GM23248 (cell line): ENCODE measurements at places on chromosomes 3 and 15. TPM values are rescaled to one million over a fixed set of nuclear protein-coding genes. Genes with fewer than 3 reads are reported as not detected.

IQCF2 gene
- not detected in 2 replicates for polyA plus RNA-seq

DNA sequence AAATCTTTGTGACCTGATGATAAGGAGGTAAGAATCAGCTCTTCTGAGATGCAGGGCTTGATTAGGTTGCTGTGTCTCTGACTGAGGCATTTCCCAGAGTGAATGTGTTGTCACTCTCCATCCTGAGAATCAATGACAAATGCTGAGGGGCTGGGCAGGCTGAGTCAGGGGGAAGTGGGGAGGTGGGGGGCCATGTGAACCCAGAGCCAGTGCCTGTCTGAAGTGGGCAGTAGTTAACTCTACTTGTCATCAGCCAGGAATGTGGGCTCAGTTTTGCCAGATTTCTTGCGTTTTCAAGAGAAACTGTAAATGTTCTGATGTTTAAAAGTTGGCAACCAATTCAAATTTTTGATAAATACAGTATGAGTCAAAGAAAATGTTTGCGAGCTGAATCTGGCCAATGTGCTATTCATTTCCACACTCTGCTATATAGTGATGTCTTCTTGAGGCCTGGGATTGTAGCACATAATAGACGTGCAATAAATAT is 3.1 kb upstream of the BNC1 start:
- H3K27ac ChIP-seq, result peak overlapping the region; percentile 84
- peaks cover 65% of the 10 kb centered on the region for H3K4me1 ChIP-seq
- no peaks in the 10 kb centered on the region for H3K36me3 ChIP-seq
- peak; percentile 95 for DNase-seq

DNA sequence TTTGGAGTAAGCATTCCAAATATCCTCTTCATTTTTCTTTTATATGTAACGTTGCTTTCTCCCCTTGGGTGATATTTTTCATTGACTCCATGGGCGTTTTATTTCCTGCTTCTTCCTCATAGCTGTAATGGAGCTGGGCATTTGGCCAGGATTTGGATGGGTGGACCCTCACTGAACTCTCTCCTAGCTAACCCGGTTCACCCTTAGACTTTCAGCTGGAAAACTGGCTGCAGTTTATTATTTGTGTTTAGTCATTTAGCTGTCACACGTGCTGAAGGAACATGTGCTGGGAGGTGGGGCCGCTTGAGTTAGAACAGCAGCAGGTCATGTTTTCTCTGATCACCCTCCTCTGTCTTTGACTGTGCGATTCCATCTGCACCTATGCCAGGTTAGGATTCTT is 407.6 kb downstream of the ZIC1 start:
- no peak overlapping the region for H3K27ac ChIP-seq
- peaks cover 13% of the 10 kb centered on the region for H3K4me1 ChIP-seq
- H3K36me3 ChIP-seq, result no peaks in the 10 kb centered on the region
- no peaks in the 10 kb centered on the region for H3K27me3 ChIP-seq

DNA sequence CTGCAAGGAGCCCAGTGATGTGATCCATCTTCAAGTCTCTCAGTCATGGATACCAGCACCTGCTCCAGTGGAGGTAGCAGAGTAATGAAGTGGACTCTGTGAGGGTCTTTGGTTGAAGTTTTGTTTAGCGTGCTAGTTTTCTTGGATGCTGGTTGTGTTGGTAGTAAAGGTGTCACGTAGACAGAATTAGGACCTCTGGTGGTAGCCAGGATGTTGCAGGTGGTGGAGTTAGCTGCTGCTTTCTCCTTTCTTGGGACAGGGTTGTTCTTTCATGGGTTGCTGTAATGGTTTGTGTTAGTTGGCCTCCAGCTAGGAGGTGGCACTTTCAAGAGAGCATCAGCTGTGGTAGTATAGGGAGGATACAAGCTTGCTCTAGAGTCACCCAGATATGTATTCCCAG is 125.2 kb downstream of the ANXA2 start:
- no peak overlapping the region for H3K4me3 ChIP-seq
- no peak for DNase-seq
- H3K27ac ChIP-seq, result no peak overlapping the region
- H3K27me3 ChIP-seq, result peaks cover 24% of the 10 kb centered on the region; the same call in 1 of the 2 replicates
- H3K4me1 ChIP-seq, result no peaks in the 10 kb centered on the region

- peaks cover 17% of the 10 kb centered on the region; the same call in 1 of the 2 replicates for H3K4me1 ChIP-seq
- H3K27ac ChIP-seq, result no peak overlapping the region
- peak; percentile 54 for DNase-seq
- no peaks in the 10 kb centered on the region for H3K27me3 ChIP-seq
These were observed 1.5 kb upstream of the P2RY12 start for GRCh38 chr3:151386056-151386455.

PP2D1 gene
- polyA plus RNA-seq, result 0.16 TPM in 1 of 2 replicates, not detected in the other

DNA sequence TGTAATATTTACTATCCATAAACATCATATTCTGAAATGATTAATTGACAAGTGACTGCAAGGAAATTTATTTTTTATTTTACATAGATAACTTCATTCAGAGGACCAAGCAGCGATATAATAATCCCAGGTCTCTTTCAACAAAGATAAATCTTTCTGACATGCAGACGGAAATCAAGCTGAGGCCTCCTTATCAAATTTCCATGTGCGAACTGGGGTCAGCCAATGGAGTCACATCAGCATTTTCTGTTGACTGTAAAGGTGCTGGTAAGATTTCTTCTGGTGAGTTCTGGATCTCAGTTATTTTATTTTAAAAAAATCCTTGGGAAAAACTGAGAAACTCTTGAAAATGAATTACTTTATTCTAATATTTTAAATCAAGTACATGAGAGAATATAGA is 23.3 kb downstream of the SEC22A start:
- H3K36me3 ChIP-seq, result peaks cover 8% of the 10 kb centered on the region
- no peak for DNase-seq
- H3K27ac ChIP-seq, result no peak overlapping the region
- H3K27me3 ChIP-seq, result no peaks in the 10 kb centered on the region

DNA sequence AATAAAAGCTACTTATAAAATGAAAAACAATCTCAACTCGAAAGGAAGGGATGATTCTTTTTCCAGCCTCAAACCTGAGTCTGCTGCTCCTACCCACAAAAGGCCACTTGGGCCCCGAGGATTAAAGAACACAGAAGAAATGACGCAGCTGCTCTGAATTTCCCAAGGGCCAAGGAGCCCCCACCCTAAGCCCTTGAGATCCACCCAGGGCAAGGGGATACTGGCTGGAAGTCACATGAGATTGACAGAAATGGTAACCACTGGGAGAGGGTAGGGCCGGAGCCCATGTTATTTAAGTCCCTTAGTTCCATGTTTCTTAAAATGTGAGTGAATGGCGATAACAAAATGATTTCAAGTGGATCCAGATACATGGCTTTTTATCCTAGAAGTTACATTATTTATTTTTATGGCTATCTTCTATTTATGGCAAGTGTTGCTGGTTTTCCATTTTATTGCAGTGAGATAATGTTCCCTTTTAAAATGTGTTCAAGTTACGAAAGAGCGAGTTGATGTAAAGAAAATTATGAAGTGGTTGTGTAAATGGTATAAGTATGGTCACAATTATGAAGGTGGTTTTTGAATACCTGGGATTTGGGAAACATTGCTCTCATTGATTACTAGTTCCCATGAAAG is 16.8 kb downstream of the IGDCC4 start:
- H3K4me1 ChIP-seq, result peaks cover 15% of the 10 kb centered on the region
- H3K27ac ChIP-seq, result no peak overlapping the region
- no peaks in the 10 kb centered on the region for H3K27me3 ChIP-seq
- no peaks in the 10 kb centered on the region for H3K36me3 ChIP-seq
- H3K4me3 ChIP-seq, result no peak overlapping the region

DNA sequence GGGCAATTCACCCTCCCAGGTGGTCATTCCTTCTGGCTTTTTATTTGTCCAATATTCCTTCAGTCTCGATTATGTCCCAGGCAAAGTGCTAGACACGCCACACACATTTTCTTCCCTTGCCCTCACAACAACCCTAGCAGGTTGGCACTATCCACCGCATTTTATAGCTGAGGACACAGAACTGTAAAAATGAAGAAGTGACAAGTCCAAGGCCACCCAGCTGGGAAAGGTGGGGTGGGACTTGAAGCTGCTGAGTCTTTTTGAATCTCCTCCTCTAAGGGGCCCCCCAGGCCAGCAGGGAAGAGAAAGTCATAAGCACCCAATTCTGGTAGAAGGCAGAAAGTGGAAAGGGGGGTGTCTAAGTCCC is 60.6 kb downstream of the CEMIP start:
- H3K4me3 ChIP-seq, result no peak overlapping the region
- DNase-seq, result no peak
- H3K36me3 ChIP-seq, result peaks cover 12% of the 10 kb centered on the region; the same call in 1 of the 2 replicates

COL8A1 gene
- polyA plus RNA-seq, result 164 TPM in 2 replicates

RUVBL1 gene
- polyA plus RNA-seq, result 54.4 and 59.1 TPM in 2 replicates

- no peaks in the 10 kb centered on the region for H3K36me3 ChIP-seq
- DNase-seq, result no peak
- no peak overlapping the region for H3K27ac ChIP-seq
These were observed 6.4 kb downstream of the MAP6D1 start for GRCh38 chr3:183818706-183819624.

GRCh38 chr15:51133140-51133765 is 38.5 kb upstream of the TNFAIP8L3 start:
- H3K27me3 ChIP-seq, result no peaks in the 10 kb centered on the region
- no peak for DNase-seq
- peaks cover 28% of the 10 kb centered on the region for H3K4me1 ChIP-seq
- peak overlapping the region; percentile 71 for H3K27ac ChIP-seq
- H3K4me3 ChIP-seq, result peak overlapping the region; percentile 22; the same call in 1 of the 2 replicates

- H3K36me3 ChIP-seq, result no peaks in the 10 kb centered on the region
- no peak overlapping the region for H3K27ac ChIP-seq
- H3K4me1 ChIP-seq, result peaks cover 12% of the 10 kb centered on the region
- H3K4me3 ChIP-seq, result no peak overlapping the region
These were observed 55.6 kb downstream of the PLXNA1 start for GRCh38 chr3:127038466-127038865.

DNA sequence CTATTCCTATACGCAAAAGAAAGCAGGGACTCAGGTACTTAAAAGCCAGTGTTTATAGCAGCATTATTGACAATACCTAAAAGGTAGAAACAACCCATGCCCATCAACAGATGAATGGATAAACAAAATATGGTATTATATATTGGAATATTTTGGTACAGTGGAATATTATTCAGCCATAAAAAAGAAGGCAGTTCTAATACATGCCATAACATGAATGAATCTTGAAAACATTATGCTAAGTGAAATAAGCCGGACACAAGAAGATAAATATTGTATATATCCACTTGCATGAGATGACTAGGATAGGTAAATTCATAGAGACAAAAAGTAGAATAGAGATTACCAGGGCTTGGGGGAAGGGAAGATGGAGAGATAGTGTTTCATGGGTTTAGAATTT is 9.2 kb downstream of the FNDC3B start:
- no peak overlapping the region; the same call in 1 of the 2 replicates for H3K4me3 ChIP-seq
- H3K36me3 ChIP-seq, result peaks cover 48% of the 10 kb centered on the region
- no peak for DNase-seq
- H3K27me3 ChIP-seq, result no peaks in the 10 kb centered on the region
- H3K27ac ChIP-seq, result no peak overlapping the region

GATM gene
- 0.14 TPM in 1 of 2 replicates, not detected in the other for polyA plus RNA-seq

- H3K27ac ChIP-seq, result peak overlapping the region; percentile 64
- no peaks in the 10 kb centered on the region for H3K36me3 ChIP-seq
- peak overlapping the region; percentile 95 for H3K4me3 ChIP-seq
- H3K4me1 ChIP-seq, result no peaks in the 10 kb centered on the region
These were observed 297 bp downstream of the PRC1 start for GRCh38 chr15:90994059-90994416.

DNA sequence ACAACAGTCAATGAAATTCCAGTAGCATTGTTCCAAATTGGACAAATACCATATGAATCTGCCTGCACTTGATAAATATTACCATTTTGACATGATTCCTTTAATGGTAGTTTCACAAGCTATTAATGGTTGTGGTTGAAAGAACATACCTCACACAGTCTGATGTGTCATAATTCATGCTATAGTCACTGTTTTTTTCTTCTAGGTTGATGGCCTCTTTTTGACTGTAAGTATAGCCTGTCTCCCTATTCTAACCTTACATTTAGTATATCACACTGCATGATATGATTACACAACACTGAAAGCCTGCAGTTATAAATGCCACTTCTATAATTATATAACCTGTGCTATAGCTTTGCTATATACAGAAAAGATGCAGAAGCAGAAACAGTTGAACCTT is 834.1 kb downstream of the NSUN3 start:
- no peak overlapping the region for H3K4me3 ChIP-seq
- H3K36me3 ChIP-seq, result no peaks in the 10 kb centered on the region
- DNase-seq, result no peak
- H3K27me3 ChIP-seq, result no peaks in the 10 kb centered on the region
- no peak overlapping the region for H3K27ac ChIP-seq

ZNF662 gene
- polyA plus RNA-seq, result 1.6 and 2.3 TPM in 2 replicates

DNA sequence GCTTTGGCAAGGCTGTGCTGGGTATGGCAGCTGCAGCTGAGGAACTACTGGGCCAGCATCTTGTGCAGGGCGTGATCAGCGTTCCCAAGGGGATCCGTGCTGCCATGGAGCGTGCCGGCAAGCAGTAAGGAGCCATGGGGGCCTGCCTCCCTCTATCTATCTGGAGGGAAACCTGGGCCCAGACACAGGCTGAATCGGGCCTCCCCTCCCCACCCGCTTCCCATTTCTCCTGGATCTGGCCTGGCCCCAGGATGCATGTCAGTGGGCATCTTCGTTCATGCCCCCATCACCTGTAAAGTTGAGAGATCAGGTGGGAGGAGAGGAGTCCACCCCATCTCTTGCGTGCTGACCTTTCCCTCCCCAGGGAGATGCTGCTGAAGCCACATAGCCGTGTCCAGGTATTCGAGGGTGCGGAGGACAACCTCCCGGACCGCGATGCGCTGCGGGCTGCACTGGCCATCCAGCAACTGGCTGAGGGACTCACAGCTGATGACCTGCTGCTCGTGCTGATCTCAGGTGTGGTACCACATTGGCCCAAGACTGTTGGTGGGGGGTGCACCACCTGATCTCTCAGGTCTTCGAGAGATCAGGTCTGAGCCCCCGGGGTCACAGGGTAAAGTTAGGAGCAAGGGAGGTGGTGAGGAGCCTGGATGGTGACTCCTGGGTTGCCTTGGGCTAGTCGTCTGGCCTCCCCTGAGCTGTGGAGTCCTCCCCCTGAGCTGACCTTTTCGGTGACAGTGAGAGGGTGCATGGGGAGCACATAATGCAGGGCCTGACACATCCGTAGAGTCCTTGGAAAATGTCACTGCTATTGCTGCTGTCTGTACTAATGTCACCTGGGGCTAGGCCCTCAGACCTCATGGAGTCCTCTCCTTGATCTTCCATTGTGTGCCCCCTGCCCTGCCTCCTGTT is 3.2 kb downstream of the GLYCTK start:
- H3K36me3 ChIP-seq, result no peaks in the 10 kb centered on the region
- peaks cover 9% of the 10 kb centered on the region for H3K4me1 ChIP-seq
- no peak overlapping the region for H3K4me3 ChIP-seq
- H3K27ac ChIP-seq, result no peak overlapping the region
- no peak for DNase-seq

GRCh38 chr3:47950453-47951169 is 65.6 kb downstream of the MAP4 start:
- H3K4me3 ChIP-seq, result no peak overlapping the region
- no peaks in the 10 kb centered on the region for H3K27me3 ChIP-seq
- H3K36me3 ChIP-seq, result peaks cover 2% of the 10 kb centered on the region; the same call in 1 of the 2 replicates
- no peaks in the 10 kb centered on the region for H3K4me1 ChIP-seq
- no peak for DNase-seq

DNA sequence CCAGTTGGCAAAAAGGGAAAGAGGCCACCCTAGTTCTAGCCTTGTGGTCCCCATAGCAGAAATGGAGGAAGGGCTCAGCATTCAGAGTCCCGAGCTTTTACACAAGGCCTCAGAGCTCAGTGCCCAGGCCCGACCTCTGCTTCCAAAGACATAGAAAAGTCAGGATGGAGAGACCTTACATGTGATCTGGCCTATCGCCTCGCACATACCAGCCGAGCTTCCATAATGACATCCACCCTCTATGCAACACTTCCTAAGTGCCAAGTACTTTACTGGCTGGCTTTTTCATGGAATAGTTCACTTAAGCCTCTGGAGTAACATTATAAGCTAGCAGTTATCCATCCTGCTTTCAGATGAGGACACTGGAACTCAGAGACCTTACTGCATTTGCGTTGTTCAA is 275.9 kb downstream of the FAM43A start:
- no peak overlapping the region for H3K27ac ChIP-seq
- no peak overlapping the region for H3K4me3 ChIP-seq
- no peaks in the 10 kb centered on the region; the same call in 1 of the 2 replicates for H3K27me3 ChIP-seq
